ENCODE measurements at places on chromosomes 7 and 10.

- DNase-seq: no peak
These were observed 110.0 kb downstream of the CUX1 start for GRCh38 chr7:101927389-101927788.

DNA sequence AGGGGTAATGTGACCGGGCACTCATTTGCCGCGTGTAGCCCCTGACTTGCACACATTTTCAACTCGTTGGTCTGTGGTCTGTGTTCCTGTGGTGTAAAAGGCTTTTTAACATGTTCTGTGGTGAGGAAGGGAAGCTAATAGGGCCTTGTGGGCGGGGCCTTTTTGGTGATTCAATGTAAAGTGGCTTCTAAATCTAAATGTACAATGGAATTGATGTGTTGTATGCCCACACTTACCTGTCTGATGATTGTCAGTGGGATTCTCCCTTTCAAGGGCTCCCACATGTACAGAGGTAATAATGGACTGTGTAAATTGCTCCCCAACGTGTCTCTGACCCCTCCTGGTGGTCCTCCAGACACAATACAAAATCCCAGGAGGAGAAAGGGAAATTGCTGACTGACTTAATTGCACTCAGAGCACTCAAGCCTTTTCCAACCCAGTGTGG is 43.1 kb upstream of the GATAD1 start:
- no peak for DNase-seq

GRCh38 chr10:88198023-88198422 is 334.6 kb downstream of the PTEN start:
- no peak for DNase-seq

- DNase-seq: no peak
These were observed 127.0 kb upstream of the JCAD start for GRCh38 chr10:30186371-30186875.

DNA sequence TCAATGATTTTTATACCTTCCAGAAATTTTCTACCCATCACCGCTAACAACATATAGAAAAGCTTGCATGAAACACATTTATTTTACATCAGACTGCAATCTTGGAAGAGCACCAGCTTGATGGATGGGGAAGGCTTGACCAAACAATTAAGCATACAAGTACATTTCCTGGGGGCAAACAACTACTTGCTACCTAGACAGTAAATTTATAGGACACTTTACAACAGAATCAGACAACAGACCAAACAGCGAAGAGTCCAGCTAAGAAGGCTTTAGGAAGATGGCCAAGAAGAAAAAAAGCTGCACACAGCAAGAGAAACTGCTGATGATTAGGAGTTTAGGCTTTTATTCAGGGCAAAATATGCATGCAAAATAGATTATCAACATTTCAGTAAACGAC is 8.0 kb downstream of the AASS start:
- no peak for DNase-seq

- no peak for DNase-seq
These were observed 85.8 kb downstream of the HIF1AN start for GRCh38 chr10:100621360-100622205.

- no peak for DNase-seq
These were observed 141.4 kb downstream of the MAGI2 start for GRCh38 chr7:79312022-79312421.

DNA sequence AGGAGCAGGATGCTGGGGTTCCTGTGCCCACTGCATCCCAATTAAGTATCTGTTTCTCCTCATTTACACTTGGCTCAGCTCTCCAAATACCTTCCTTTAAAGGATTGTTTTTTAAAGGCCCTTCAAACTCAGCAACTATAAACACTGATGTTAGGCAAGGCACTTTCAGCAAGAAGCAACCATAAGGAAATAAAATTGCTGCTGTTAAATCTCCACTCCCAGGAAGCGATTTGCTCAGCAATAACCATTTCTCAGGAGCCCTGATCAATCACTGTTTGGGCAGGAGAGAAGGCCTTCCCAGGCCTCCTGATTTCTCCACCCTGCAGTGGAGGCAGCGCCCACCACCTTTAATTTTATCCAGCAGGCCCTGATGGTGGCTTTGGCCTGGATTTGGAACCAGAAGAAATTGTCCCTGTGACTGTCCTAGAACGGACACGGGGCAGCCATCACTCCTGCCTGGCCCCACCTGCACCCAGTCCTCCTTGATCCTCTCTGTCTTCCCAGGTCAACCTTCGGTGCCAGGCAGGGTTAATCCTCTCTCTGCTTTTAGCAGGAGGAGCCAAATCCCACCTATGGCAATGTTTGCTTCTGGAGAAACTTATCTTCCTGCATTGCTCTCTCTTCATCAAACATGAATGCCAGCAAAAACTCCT is 199.8 kb downstream of the PLXNA4 start:
- DNase-seq: no peak

DNA sequence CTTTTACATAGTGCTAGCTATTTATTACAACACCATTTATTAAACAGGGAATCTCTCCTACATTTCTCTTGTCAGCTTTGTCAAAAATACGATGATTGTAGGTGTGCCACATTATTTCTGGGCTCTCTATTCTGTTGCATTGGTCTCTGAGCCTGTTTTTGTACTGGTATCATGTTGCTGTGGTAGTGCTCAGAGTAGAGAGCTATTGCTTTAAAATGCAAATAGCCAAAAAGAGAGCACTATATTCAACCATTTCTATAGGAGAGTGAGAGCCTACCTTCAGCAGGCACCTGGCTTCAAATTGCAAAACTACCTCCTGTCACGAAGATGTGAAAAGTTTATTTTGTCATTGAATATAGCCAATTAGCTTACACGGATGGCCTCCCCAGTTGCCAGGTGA is 8.1 kb downstream of the ZNF92 start:
- DNase-seq: no peak

GRCh38 chr10:103835096-103836050 is 20.0 kb downstream of the SH3PXD2A start:
- DNase-seq: no peak

DNA sequence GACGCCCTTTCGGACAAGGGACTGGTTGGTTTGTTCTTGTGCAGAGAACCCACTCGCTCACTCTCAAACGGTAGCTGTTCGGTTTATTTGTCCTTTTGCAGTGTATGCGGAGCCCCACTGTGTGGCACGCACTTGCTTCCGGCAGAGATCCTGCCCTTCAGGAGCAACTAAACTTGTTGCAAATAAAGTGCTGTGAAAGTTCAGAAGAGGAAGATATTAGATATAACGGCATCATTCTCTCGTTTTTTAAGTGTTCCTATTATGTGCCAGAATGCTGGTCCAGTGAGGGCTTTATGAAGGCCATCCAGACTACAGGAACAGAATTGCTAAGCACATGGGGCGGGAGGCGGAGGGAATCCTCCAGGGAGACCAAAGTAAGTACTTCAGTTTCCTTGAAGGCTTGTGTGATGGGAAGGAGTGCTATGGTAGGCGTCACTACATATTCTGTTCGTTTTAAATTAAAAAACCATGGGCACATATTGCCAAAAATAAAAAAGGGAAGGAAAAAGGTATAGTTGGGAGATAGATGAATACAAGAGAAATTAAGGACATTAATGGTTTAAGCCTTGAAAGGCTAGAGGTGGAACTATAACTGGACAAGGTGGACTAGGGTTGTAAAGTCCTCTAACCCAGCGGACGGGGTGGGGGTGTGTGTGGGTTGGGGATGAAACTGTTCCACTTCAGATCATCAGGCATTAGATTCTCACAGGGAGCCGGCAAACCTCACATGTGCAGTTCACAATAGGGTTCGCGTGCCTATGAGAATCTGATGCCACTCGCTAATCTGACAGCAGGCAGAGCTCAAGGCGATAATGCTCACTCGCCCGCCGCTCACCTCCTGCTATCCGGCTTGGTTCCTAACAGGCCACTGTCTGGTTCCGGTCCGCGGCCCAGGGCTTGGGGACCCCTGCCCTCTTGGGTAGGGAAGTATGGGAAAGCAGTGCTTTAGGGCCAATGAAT is 704 bp upstream of the ERLIN1 start:
- DNase-seq: peak; percentile 4

DNA sequence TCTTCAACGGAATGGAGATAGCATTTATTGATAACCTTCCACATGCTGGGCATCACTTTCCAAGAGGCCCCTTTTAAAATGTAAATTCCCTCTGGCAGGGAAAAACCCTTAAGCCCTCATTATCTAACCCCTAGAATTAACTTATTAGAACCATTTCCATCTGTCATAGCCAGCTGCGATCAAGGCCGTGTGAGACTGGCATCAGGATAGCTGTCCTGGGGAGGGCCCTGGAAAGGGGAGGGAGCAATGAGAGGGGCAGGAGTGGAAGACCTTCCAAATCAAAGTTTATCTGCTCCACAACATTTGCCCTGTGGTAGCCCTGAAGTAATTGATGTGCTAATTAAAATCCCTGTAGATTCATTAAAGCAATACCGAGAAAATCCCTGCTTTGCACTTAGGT is 45.0 kb upstream of the JAZF1 start:
- DNase-seq: no peak

DNA sequence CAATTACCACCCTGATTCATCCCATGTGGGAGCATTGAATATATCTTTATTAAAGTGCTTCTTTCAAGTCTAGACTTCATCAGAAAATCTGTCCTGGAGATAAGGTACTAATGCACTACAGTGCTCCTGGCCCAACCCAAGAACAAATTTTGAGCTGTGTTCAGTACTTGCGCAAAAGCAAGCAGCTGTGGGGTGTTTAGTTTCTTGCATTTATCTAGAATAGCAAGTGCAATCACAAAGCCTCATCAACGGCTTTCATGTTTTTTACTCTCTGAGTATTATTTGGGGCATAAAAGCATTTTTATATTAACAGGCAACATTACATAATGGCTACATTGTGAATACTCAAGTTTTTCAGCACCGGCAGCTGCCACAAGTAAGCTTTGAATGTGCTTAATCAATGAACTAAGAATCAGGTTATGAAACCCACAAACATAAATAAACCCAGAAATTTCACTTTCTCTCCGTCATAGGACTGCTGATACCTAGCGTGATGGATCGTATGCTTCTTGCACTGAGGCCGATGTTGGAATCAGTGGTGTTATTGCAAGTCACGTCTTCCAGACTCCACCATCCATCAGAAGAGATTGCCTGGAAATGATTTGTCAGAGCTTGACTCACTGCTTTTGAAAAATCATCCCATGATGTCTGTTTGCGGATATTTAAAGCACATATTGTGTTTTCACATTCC is 113.1 kb downstream of the CTTNBP2 start:
- no peak for DNase-seq

DNA sequence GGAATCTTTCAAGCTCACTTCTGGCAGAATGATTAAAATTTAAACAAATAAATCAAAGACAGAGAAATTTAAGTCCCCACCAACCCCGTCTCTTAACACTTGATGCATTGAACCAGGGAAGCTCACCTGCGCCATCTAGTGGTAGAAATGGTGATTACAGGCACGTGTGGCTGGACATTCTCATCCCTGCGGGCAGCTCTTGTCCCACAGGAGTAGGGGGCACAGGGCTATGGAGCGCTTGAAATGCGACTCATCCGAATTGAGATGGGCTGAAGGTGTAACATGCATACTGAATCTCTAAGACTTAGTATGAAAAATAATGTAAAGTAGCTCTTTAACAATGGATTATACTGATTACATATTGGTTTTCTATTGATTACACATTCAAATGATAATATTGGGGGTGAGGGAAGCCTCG is 24.8 kb upstream of the SLIT1 start:
- peak; percentile 62 for DNase-seq

DNA sequence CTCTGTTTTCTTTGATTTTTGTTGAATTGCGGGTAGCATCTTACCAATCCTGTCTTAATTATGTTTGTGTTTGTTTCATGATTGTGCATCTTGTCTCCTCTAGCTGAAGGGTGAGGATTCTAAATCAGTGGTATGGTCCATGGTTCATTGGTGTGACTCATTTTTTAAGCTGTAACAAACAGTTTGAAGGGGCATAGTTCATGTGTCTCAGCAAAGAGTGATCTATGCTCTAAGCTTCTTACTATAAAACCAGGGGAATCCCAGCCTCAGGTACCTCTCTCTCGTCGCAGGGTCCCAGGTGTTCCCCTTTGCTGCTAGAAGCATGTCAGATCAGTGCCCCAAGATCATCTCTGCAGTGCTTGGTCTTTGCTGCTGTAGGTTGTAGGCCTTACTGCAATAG is 100.1 kb downstream of the OTUD1 start:
- no peak for DNase-seq

- DNase-seq: no peak
These were observed 96.8 kb downstream of the TNS3 start for GRCh38 chr7:47484923-47485639.

DNA sequence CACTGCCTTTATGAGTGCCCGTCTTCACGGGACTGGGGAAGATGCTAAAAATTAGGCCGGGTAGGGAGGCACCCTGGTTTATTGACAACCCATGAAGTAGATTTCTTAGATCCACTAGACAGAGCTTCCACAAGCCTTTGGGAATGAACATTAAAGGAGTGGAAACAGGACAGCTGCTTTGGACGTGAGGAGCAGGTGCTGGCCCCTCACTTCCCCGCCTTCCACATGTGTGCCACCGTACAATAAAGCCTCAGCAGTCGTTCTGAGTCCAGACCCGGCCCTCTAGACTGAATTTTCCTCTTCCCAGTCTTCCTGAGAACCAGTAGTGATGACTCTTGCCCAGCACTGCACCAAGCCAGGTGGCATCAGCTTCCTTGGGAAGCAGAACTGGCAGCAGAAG is 282.4 kb downstream of the CELF2 start:
- no peak for DNase-seq

- DNase-seq: no peak
These were observed 95.5 kb downstream of the CELF2 start for GRCh38 chr10:11113156-11113555.

DNA sequence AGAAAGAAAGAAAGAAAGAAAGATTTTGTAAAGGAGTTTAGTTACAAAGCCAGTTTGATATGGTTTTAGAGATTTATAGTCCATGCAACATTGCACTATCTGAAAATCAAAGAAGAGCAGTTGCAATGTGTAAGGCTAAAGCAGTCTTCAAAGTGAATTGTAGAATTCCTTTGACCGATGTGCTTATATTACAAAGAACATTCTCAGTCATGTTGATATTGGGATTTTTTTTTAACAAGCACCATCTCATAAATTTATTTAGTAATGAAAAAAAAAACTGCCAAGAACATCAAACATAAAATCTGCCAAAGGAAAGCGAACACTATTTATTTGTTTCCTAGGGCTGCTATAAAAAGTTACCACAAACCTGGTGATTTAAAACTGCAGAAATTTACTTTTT is 133.3 kb downstream of the DGKB start:
- DNase-seq: no peak

- no peak for DNase-seq
These were observed 30.1 kb upstream of the PRTFDC1 start for GRCh38 chr10:24982319-24983112.

DNA sequence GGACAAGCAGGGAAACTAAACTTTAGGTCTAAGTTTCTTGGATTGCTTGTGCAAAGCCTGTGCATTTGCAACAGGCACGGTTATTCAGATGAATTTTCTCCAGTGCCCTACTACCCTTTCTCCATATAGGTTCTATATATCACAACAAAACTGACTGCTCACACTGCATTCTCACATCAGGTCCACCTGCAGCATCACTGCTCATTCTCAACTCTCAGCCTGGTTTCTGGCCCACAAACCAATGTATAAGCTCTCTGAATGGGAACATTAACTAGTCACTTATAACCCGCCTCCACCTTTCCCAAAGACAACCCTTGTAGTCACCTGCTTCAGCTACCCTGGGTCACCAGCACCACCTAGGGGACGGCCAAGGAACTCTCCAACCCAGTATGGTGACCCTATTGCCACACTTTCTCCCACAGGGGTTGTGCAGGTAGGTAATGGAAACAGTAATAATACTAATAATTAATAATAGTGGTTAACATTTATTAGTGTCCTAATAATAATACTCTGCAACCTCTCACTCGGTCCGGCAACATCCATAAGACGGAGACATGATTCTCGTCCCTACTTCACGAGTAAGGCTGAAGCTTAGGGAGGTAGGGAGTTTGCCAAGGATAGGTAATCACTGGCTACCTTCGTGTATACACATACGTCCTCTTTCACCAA is 97.3 kb downstream of the CLEC2L start:
- DNase-seq: peak; percentile 4

All from activated CD4-positive, CD25-positive, alpha-beta regulatory T cell (primary cell).